ENCODE measurements at places on chromosomes 2 and 18.

GRCh38 chr18:78323453-78324197 lies 656.0 kb upstream of the SALL3 start:
- no peak for DNase-seq

- DNase-seq: peak; percentile 3
These were observed 99.6 kb downstream of the SGPP2 start for GRCh38 chr2:222523783-222524544.

DNA sequence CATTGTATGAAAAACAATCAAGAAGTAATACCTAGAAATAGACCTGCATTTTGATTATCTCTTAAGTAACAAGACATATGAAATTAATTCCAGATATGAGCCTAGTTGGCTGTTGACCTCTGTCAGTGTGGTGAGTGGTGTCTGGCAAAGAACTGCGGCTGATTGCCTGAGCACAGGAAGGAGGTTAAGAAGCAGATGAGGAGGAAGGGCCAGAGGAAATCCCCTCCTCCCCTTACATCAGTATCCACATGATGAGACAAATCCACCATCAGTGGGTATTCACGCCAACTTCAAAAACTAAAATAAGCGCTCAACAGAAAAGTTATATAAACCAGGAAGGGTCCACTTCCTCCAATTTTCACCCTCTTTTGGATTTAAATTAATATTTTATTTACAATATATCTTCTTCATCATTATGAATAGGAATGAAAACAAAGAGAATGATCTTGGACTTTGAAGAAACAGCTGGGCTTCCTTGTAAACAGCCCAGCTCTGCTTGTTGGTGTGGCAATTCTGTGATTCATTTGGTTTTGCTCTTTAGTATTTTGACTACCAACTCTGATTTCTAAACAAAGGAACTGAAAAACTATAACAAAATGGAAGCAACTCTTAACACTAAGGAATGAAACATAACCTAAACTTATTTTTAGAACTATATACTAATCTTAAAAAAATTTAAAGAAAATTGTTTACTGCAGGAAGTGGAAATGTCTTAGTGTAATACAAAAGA lies 27.3 kb downstream of the RFTN2 start:
- peak; percentile 59 for DNase-seq

DNA sequence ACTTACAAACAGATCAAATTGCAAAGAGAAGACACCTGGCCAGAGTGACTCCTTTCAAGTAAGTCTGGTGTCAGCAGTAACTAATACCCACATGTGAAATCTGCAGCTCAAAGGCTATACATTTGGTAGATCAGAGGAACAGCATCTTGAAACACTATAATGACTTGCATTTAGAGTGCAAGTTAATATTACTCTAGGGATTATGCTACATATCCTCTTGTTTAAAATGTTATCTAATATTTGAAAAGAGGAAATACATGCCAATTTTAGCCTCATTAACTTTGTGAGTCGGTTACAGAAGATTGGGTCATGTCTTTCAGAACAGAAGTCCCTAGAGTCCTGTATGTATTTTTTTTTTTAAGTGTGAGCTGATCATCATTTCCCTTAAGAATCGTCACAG lies 15.2 kb downstream of the LANCL1 start:
- no peak for DNase-seq

DNA sequence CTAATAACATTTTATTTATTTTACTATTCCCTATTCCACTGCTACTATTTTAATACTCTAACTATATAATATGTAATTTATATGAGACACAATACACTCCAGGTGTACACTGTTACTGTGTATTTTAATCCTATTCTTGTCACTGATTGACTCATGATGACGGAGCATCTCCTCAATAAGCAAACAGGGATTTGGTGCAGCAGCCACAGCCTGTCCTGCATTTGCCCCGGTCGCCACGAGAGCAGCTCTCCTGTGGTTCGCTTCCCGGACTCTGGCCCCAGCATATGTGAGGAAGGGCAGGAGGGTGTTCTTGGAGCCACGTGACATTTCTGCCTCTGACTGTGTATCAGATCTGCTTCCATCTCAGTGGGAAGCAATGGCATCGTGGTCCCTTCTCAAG lies 74.1 kb upstream of the PXDN start:
- DNase-seq: peak; percentile 38

DNA sequence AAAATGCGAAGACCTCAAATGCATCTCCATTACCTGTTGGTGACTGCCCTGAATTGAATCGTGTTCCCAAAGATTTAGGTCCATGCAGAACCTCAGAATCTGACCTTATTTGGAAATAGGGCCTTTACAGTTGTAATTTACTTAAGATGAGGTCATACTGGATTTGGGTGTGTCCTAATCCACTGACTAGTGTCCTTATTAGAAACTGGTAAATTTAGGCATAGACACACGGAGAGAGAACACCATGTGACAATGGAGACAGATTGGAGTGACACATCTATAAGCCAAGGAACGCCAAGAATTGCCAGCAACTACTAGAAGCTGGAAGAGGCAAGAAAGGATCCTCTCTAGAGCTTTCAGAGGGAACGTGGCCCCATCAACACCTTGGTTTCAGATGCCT lies 203.1 kb downstream of the SMAD2 start:
- DNase-seq: no peak

DNA sequence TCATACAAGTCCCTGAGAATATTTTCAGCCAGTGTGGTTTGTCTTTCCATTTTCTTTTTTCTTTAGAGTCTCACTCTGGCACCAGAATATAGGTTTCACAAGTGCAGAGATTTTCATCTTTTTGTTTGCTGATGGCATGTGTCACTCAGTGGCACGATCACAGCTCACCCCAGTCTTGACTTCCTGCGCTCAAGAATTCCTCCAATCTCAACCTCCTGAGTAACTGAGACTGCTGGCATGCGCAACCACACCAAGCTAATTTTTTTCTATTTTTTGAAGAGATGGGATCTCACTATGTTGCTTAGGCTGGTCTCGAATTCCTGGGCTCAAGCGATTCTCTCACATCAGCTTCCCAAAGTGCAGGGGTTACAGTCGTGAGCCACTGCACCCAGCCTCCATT lies 23.9 kb downstream of the NBEAL1 start:
- DNase-seq: no peak

- peak; percentile 57 for DNase-seq
These were observed 485.2 kb downstream of the PTPRM start for GRCh38 chr18:8052237-8052701.

DNA sequence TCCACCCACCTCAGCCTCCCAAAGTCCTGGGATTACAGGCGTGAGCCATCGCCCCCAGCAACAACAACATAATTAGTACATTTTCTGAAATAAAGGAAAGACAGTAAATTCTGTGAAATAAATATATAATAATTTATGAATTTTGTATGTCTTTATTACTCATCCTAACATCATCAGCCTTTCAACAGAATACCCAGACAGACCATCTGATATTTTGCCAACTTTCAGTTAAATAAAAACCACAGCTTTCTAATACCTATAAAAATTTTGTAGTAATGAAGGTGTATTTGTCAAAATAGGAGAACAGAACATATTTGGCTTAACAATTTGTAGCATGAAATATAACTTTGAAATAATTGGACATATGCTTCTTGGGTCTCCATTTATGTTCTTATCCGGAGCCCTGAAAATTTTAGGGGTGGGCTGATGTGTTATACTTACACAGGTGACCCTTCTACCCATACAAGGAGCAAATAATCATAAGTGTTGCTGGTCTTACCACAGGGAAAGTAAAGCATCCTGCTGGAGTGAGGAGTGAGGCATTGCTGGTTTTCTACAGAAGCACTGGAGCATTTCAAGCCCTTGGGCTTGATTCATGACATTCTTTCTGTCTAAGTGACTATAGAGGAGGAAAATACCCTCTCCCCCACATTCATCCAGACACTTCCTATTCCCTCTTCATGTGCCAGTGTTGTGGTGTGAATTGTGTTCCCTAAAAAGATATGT lies 99.3 kb downstream of the SPOPL start:
- DNase-seq: peak; percentile 4

GRCh38 chr18:28854964-28855363 lies 678.0 kb upstream of the CDH2 start:
- DNase-seq: peak; percentile 48

GRCh38 chr18:10299643-10300042 lies 154.8 kb upstream of the APCDD1 start:
- no peak for DNase-seq

GRCh38 chr2:127216095-127216494 lies 4.0 kb downstream of the CYP27C1 start:
- DNase-seq: no peak

- DNase-seq: peak; percentile 67
These were observed 176.6 kb upstream of the TACR1 start for GRCh38 chr2:75375646-75376582.

- DNase-seq: no peak
These were observed 4.7 kb downstream of the CDH19 start for GRCh38 chr18:66599190-66599589.

DNA sequence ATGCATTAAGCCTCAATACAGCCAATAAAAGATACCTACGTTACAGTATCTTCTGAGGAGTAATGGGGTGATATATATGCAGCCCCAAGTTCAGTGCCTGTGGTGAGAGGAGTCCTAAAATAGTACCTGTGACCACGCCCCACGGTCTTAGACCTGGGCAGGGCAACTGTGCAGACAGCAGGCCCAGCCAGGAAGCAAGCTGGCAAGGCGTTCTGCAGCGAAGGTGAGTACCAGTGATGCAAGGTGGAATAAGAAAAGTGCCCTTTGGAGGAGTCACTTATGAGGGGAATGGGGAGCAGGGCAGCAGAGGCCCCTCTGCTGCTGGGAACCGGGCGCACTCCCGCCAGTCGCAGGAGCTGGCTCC lies 12.7 kb upstream of the MAP3K2 start:
- no peak for DNase-seq

DNA sequence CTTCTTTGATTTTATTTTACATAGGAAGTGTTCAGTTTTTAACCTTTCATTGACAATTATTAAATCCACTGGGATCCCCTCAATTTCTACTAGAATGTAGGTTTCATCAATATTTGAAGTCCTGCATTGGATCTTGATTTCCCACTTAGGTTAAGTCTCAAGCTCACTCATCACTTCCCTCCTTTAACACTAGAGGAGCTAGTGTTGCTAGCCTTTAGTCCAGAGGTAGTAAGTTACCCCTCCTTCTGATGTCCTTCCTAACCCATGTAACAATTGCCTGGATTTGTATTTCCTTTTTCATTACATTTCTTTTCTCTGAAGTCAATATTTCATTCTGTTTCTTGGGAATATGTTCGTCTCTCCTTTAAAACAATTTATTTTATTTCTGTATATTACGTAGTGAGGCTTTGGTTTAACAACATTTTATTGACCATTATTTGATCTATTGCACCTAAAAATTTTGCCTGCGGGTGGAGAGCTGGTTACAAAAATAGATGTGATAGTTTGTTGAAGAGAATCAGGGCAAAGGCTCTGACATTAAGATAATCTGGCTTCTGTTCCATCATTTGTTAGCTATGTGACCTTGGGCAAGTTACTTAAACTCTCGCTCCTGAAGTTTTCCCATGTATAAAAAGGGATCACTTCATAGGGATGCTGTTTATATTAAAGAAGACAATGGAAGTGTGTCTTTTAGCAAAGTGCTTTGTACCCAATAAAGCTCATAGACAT lies 833.0 kb downstream of the SLC4A3 start:
- no peak for DNase-seq

DNA sequence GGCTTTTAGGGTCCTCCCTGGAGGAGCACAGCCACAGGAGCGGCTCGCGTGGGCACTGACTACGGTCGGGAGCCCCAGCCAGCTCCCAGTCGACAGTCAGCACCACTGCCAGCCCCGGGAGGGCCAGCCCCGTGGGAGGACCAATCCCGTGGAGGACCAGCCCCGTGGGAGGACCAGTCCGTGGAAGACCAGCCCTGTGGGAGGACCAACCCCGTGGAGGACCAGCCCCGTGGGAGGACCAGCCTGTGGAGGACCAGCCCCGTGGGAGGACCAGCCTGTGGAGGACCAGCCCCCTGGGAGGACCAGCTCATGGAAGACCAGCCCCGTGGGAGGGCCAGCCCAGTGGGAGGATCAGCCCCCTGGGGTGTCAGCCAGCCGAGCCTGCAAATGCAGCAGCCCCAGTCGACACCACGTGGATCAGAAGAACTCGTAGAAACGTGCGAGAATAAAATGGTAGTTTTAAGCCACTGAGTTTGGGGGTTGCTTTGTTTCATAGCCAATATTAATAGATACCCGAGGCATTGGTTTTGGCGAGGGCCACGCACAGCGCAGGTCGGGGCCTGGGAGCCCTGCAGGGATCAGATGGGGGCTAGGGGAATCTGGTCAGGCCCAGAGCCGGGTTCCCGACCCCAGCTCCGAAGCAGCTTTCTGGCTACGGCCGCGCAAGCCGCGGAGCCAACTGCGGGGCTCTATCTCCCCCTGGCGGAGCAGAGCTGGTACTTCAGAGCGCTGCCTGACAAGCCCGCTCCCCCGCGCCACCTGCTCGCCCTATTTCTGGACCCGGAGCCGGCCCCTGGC lies 73.0 kb downstream of the TEX51 start:
- DNase-seq: peak; percentile 83

DNA sequence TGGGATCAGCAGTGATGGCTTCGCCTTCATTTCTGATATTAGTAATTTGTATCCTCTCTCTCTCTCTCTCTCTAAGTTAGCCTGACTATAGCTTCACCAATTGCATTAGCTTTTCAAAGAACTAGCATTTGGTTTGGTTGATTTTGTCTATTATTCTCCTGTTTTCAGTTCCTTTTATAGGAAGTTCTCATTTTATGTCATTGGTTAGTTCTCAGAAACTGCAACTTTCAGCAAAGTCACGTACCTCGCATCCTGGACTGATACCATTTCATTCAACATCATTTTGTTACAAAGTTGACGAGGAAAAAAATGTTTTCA lies 450.8 kb downstream of the EIPR1 start:
- DNase-seq: no peak

DNA sequence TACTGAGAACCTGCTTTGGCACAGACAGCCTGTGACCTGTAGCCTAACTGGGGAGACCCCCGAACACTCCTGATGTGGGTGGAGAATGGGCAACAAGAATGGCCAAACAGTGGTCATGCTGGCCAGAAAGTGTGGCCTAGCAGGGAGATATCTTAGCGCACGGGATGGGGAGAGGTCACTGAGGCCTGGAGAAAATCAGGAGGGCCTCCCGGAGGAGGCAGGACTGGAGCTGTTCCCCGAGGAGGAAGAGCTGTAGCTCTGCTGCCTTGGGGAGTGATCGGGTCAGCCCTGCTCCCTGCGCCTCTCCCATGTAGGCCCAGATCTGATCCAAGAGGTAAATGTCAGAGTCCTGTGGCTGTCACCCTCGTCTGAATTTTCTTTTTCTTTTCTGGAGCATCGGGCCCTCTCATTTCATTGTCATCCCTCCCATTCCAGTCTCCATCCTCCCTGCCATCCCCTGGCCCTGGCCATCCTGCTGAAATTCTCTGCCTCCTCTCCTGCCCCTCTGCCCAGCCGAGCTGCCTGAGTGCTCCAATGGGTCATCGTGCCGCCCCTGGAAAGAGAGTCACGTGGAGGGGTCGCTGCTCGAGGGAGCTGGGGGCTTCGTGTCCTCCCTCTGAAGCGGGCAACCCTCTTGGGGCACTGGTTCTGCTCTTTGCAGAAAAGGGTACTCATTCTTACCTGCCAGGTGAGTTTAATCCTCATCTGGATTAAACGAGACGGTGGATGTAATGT lies 242.9 kb downstream of the HAUS1 start:
- no peak for DNase-seq

Data from GM23248 (cell line).